ENCODE measurements at places on chromosomes 1 and 21.
A peak's percentile ranks its signal among the peaks of the same experiment; 100 is the strongest.

DNA sequence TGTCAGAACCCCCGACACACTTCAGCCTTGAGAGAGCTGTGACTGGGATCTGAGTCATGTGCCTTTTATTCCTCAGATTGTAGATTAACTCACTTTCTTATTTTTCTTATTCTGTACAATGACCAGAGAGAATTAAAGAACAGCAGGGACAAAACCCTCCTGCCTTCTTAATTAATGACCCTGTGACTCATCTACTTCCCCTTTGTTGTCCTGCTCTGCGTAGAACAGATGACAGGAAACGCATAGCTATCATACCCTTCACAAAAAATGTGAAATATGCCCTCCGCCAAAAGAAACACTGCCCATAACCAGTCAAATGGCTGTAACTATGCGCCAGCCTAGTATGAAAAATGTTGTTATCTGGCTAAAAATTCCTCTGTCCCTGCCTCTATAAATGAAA, 9.1 kb upstream of the PADI2 start:
- no peak for DNase-seq

DNA sequence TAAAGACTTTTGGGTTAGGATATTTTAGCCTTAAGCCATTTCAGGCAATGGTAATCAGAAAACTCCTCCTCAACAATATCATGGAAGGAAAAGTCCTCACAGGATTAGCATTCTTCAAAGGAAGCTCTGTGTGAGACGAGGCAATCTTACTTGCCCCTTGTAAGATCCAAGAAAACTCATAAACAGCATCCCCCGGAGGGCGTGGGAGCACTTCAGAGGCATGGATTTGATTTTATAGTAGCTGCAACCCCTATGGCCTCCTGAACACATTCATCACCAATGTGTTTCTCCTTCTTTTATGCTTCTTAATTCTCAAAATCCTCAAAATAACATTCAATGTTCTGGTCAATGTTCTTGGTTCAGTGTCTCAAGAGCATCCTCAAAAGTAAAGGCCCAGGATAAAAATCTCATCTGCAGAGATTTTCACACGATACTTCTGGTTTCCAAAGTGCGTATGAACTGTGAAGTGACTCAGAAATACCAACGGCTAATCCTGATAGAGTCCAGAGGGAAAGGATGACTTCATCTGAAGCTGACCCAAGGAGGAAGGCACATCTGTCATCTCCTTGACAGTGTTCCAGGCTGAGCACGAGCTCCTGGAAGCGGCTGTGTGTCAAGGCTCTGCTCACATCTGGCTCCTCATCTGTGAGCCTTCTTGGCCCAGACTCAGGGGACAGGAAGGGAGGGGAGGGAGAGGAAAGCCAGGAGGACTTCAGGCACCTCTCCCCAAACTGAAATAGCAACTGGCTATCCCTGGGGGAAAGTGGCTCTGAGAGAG, 49.3 kb upstream of the PSEN2 start:
- DNase-seq: no peak

- DNase-seq: no peak
These were observed 34.4 kb downstream of the ADAMTS1 start for GRCh38 chr21:26810676-26811415.

DNA sequence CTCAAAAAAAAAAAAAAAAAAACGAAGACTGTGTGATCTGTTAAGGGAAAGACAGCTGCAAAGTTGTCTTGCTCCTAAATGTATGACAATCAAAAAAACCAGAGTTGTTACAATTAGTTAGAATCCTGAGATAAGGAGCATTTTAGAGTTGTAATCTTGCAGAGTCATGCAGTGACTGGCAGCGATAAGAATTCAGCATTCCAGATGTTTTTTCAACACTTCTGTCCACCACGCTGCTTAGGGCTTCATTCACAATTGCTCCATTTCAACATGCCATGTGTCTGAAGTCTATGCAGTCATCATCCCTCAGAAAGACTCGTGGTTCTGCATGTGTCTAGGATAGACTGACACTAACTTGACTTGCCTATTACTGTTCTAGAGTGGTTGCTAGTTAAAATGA, 102.4 kb upstream of the BACE2 start:
- no peak for DNase-seq

DNA sequence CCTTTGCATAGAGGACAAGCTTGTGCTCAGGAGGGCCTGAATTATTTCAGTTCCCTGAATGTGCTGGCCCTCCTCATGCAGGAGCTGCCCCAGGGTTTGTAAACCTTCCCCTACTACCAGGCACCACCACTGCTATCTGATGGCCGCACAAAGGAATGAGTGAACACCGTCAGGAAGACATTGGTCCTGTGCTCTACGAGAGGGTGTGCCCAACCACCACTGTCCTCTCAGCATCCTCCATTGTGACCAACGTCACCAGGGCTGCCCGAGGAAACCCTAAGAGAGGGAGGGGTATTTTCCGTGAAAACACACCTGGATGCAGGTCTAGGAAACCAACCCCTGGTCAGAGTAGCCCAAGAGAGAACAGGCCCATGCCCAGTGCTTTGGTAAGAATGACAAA, 657.5 kb downstream of the KIF26B start:
- no peak for DNase-seq

DNA sequence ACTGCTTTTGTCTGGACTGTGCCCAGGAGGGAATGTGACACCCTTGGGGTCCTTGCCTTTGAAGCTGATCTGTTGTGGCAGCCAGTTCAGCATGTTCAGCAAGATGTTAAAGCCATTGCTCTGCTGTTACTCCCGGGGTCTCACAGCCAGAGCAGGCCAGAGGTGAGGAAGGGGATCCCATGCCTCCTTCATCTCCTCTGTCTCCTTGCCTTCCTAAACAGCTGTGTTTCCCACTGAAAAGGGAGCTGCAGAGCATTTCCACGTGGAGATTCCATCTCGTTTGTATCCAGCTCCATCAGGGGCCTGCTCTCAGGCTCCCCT, 135.8 kb upstream of the COL6A1 start:
- DNase-seq: no peak

DNA sequence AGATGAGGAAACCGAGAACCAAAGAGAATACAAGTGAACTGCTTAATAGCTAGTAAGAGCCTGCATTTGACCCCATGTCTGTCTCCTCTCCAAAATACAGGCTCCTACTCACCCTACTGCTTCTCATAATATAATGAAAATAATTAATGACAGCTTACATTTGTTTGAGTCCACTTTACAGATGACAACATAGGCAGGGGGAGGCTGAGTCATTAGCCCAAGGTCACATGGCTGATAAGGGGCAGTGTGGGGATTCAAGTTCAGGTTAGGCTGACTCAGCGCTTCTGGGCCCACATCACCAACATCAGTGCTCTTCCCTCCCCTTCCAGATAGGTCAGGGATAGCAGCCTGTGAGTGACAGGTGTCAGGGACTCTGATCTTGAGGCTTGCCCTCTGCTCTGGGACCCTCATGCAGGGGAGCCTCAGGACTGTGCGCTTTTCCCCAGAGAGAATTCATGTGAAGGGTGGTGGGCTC, 16.2 kb downstream of the AZIN2 start:
- DNase-seq: no peak

GRCh38 chr1:210776712-210777111, 357.2 kb downstream of the KCNH1 start:
- no peak for DNase-seq

GRCh38 chr1:54705153-54705552, 10.5 kb upstream of the TTC4 start:
- no peak for DNase-seq

- no peak for DNase-seq
These were observed 7.9 kb upstream of the FCRL2 start for GRCh38 chr1:157784801-157785200.

DNA sequence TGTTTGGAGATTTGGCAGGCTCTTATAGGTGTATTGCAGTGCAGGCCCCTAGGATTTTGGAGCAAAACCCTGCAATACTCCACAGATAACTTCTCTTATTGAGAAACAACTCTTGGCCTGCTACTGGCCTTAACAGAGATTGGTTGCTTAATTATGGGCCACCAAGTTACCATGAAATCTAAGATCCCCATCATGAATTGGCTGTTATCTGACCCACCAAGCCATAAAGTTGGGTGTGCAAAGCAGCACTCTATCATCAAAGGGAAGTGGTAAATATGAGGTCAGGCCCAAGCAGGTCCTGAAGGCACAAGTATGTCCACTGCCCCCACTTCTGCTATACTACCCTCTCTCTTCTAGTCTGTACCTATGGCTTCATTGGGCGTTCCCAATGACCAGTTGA, 130.0 kb upstream of the TNFSF4 start:
- DNase-seq: no peak

DNA sequence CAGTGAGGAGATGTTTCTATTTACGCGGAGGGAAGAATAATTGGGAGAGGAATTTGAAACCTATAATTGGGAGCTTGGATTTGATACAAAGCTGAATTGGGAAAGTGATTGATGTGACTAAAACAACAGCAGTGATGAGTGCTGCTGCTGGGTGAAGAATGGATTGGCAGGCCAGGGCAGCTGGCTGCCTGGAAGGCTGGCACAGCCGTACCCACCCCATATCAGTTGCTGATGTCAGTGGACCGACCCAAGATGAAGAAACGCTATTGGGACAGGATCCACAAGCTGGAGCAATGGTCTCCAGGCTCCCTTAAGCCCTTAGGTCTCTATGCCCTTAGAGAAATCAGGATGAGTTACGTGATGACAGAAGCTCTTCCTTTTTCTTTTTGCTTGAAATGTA, 47.4 kb downstream of the GRIK1 start:
- DNase-seq: no peak

- no peak for DNase-seq
These were observed 993.8 kb upstream of the NCAM2 start for GRCh38 chr21:20004367-20004766.

DNA sequence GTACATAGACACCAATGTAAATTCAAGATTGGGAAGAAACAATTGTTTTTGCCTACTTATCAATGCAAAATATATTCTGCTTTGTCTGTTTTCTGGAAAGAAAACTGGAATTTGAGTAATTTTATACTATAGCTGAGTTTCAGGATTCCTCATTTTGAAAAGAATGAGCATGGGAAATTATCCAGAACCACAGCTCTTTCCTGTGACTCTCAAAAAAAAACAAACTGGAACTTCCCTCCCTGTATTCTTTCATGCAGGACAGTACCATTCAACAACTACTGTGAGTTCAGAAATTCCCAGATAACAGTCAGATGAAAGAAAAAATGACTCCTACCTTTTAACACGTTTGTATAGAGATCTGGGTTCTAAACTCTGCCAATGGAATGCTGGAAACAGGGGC, 372.4 kb downstream of the TGFB2 start:
- no peak for DNase-seq

DNA sequence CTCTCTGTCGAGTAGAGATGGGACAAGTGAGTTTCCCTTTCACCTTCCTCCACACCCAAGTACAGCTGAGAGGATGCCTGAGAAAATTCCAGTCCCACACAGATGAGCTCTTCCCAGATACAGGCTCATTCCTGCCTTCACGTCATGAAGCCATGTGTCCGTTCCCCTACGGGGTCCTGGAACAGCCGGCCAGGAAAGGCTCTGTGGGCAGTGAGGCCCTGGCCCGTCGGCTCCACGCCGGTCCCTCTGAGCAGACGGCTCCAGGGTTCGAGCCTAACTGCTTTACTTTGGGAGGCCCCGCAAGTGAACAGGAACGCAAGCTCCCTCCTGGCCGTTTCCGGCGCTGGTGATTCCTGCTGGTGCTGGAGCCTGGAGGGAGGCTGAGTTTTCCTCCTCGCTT, 57.2 kb upstream of the ARHGEF16 start:
- DNase-seq: no peak

- no peak for DNase-seq
These were observed 21.2 kb downstream of the ZNF697 start for GRCh38 chr1:119626841-119627240.

DNA sequence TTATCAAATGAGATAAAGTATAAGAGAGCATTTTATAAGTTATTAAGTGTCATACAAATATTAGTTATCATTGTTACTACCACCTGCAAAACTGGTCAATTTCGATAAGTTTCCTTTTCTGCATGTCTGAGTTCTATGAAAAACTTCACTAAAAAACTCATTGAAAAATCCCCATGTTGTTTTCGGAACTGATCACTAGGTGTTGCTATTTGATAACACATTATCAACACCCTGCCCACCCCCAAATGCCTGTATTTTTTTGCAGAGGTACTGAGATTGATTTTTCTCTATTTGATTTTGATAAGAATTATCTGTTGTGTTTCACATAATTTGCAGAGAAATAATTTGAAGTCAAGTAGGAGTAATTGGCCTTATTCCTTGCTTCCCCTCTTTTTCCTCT, 22.1 kb upstream of the DISP1 start:
- peak; percentile 26 for DNase-seq

- DNase-seq: no peak
These were observed 884 bp downstream of the LHX4 start for GRCh38 chr1:180230791-180231505.

GRCh38 chr1:51551081-51551480, 32.0 kb upstream of the EPS15 start:
- no peak for DNase-seq

DNA sequence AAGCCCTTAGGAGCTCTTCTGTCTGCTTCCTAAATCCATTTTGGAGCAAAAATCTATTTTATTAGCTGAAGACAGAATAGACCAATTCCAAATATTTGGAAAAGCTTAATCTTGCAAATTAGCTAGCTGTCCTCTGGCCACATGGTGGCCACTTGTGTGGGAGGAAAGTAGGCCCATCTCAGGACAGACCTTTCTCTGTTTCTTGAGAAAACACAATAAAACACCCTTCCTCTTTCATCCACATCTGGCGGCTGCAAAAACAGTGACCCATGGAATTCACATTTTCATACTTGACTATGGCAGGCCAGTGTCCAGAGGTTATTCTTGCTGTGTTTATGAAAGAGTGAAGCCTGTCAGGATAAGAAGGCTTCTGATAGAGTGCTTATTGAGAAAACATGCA, 275.6 kb downstream of the PLPP3 start:
- no peak for DNase-seq

- DNase-seq: no peak
These were observed 9.7 kb downstream of the DNASE2B start for GRCh38 chr1:84407958-84408422.

GRCh38 chr1:50973875-50974617, 4.0 kb downstream of the CDKN2C start:
- DNase-seq: no peak

- DNase-seq: no peak
These were observed 409.5 kb upstream of the ADGRL2 start for GRCh38 chr1:81391125-81391828.

DNA sequence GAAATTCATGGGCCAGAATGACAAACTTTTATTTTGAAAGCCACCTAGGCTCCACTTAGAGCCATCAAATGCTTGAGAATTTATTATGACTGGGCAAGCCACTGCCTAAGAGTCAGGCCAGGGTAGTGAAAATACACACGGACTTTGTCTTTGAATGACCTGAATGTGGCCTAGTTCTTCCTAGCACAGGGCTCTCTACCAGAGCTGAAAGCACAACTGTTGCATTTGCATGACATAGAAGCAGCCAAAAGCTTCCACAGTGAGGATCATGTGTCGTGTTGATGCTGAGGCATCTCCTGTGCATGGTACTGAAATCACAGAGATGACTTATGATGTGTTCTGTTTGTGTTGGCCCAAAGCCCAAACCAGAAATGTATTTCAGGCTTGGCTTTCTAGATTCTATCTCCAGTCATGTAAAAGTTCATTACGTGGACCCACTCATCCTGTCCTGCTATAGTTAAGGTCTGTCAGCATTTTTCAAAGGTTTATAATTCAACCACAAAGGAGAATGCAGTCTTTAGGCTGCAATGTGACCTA, 164.0 kb upstream of the UBE2U start:
- no peak for DNase-seq
